Upper lobe of left lung (tissue), 6 donors: ENCODE measurements at places on chromosomes 2 and 18. TPM values are rescaled to one million over a fixed set of nuclear protein-coding genes. Genes with fewer than 3 reads are reported as not detected.

DNA sequence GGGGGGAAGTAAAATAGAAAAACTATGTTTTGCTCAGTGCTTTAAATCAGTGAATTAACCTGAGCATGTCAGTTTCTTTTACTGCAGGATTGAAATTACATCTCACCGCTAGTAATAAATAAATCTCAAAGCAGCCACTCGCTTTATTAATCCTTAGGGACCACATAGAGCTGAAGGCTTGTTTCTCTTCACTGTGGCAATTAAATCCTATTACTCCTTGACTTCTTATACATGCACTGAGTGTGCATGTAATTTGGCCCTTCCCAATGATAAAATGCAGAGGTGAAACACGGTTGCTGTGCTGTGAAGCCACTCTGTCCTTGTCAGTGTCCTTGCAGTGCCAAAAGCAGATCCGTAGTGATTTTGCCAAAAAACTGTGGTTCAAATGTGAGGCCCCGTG lies 77.1 kb upstream of the RBM44 start:
- no peaks in the 10 kb centered on the region for H3K27me3 ChIP-seq
- no peak overlapping the region for H3K4me3 ChIP-seq
- peaks cover 59% of the 10 kb centered on the region for H3K4me1 ChIP-seq
- peaks cover 9% of the 10 kb centered on the region for H3K36me3 ChIP-seq
- DNase-seq = no peak

Gene KRCC1
- total RNA-seq = 17.8 TPM

DNA sequence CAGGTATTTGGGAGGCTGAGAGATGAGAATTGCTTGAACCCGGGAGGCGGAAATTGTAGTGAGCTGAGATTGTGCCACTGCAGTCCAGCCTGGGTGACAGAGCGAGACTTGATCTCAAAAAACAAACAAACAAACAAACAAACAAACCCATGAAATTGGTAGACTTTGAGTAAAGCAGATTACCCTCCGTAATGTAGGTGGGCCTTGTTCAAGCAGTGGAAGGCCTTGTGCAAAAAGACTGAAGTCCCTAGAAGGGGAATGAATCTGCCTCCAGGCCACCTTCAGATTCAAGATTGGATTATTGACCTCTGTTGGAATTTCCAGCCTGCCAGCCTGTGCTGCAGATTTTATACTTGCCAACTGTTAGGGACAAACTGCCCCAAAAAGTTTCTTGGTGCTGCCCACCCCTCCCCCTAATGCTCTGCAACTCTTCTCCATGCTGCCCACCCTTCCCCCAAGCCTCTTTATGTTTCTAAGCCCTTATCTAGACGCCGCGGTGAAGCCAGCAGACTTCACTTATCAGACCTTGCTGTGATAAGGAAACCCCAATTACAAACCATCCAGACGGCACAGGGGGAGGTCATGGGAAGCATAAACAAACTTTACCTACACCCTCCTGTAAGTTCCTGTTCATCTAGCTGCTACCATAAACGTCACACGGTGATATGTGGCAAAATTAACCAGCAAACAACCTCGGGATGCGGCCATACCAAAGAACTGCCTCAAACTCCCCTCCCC lies 17.0 kb downstream of the CYP27A1 start:
- no peak overlapping the region for H3K4me3 ChIP-seq
- H3K27ac ChIP-seq = no peak overlapping the region
- no peaks in the 10 kb centered on the region for H3K36me3 ChIP-seq
- no peaks in the 10 kb centered on the region for H3K4me1 ChIP-seq

Gene AOX1
- 8.7 TPM for total RNA-seq

Gene PFN4
- total RNA-seq = 0.54 TPM

DNA sequence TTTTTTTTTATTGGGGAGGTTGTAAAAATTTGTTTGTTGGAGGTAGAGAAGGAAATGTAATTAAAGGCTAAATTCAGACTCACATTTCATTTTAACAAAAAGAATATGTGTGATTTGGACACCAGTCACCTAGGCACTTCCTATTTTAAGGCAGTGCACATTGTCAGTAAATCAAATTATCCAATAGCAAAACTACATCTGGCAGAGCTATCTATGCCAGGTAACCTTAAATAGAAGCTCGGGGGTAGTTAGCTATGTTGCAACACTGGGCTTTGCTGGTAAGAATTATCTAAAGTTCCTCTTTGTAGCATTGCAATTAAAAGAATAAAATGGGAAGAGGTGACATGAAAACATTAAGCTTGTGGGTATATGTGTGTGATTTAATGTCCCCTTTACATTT lies 1064.4 kb upstream of the ZEB2 start:
- H3K36me3 ChIP-seq = no peaks in the 10 kb centered on the region
- no peak overlapping the region for H3K4me3 ChIP-seq
- H3K27me3 ChIP-seq = no peaks in the 10 kb centered on the region
- no peak for DNase-seq
- H3K27ac ChIP-seq = no peak overlapping the region
- no peaks in the 10 kb centered on the region for H3K4me1 ChIP-seq

DNA sequence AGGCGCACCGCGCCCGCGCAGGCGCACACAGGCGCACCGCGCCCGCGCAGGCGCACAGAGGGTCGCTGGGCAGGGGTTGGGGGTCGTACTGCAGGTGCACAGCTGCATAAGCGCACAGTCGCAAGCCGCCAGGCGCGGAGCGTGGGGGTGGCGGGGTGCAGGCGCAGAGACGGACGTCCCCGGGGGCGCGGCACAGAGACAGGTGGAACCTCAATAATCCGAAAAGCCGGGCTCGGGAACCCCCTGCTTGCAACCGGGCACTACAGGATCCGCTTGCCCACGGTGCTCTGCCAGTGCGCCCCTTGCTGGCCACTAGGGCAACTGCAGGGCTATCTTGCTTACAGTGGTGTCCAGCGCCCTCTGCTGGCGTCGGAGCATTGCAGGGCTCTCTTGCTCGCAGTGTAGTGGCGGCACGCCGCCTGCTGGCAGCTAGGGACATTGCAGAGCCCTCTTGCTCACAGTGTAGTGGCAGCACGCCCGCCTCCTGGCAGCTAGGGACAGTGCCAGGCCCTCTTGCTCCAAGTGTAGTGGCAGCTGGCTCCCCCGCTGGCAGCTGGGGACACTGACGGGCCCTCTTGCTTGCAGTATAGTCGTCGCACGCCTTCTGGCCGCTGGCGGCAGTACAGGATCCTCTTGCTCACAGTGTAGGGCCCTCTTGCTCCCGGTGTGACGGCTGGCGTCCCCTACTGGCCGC lies 34.9 kb downstream of the FAM110C start:
- H3K27ac ChIP-seq = no peak overlapping the region
- no peaks in the 10 kb centered on the region for H3K36me3 ChIP-seq
- no peak overlapping the region for H3K4me3 ChIP-seq
- DNase-seq = peak; percentile 90

Gene VWC2L
- 0.30 TPM for total RNA-seq

Gene MEIS1
- total RNA-seq = 43.9 TPM

Gene MERTK
- 22.0 TPM for total RNA-seq

Gene SELENOI
- total RNA-seq = 17.5 TPM
